IPS DF 19.7 (cell line): ENCODE measurements at places on chromosomes 3 and 15.

GRCh38 chr15:52050416-52050815 lies 31.4 kb downstream of the MAPK6 start:
- DNase-seq: no peak

GRCh38 chr3:179321668-179322285 lies 1.1 kb upstream of the ZNF639 start:
- no peak for DNase-seq

GRCh38 chr3:159974-160373 lies 36.6 kb upstream of the CHL1 start:
- no peak for DNase-seq

GRCh38 chr3:172560026-172560425 lies 36.8 kb upstream of the TNFSF10 start:
- DNase-seq: no peak

GRCh38 chr15:81101894-81102815 lies 31.9 kb upstream of the CFAP161 start:
- no peak for DNase-seq

DNA sequence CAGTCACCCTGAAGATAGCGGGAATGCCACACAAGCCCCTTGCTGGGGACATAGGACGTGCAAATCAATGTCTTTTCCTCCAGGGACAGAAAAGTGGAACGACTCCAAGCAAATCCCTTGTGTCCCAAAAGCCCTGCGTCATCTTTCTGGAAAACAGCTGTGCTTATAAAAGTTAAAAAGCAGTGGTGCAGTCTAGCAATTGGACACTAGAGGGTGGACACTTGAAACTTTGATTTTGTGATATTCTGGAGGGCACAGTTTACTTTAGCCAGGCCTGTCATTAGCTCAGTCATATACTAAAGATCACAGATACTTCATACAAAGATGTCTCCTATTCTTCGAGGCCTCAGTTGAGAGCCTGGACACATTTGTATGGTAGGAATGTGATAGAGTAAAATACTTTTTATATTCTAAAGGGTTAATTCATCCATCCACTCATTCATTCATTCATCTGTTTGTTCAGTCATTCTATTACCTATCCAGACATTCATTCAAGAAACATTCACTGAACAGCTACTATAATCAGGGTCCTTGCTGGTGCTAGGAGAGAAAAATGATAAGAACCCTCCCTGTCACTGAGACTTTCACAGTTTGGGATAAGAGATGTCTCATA lies 63.8 kb upstream of the ANKRD34C start:
- DNase-seq: no peak

DNA sequence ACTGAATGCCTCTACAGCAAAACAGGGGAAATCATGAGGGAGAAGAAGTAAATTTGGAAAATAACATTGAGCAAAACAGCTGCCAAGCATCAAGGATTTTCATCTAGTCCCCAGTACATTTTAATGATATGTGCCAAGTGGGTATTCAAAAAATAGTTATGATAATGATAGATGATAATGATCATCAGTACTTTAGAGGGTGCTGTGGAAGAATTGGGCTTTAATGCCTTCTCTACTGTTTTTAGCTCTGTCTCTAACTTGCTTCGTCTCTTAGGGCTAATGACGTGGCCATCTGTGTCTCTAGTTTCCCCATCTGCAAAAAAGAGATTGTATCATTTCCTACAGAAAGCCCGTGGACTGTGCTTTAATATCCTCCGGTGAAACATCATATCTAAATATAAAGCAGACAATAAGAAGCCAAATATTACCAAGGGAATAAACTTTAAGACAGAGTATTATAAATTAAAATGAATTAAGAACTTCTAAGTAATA lies 10.2 kb upstream of the FSIP1 start:
- DNase-seq: no peak

- DNase-seq: no peak
Measured at GRCh38 chr3:24316887-24317383, 177.7 kb downstream of the THRB start.

DNA sequence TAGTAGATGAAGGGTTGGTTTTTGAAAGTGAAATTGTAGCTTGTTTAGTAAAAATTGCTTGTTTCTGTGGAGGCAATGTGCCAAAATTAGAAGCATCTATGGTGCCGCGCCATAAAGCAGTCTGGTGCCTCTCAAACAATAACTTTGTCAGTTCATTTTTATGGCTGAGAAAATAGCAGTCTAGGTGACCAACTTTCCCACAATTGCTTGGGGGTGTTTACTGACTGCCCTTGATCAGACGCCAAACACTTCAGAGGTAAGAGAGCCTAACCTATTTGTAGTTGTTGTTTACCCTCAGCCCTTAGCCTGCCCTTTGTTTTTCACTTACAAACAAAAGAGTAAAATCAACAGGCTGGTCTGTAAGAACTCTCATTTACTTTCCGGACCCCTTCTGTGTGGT lies 174.5 kb downstream of the FNDC3B start:
- no peak for DNase-seq

DNA sequence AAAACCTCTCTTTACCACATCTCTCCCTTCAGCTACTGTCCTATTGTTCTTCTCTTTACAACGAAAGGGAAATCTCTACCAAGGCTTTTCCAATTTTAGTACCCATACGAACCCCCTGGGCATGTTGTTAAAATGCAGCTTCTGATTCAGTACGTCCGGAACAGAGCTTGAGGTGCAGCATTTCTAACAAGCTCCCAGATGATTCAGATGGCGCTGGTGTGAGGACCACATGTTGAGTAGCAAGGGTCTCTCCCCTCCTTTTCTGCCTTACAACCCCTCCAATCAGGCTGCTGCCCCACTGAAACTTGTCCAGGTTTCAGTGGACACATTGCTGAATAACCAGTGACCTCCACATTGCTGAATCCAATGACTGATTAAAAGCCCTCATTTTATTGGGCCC lies 177.1 kb upstream of the FEZF2 start:
- no peak for DNase-seq

GRCh38 chr3:16369276-16369675 lies 104.3 kb downstream of the OXNAD1 start:
- DNase-seq: no peak

GRCh38 chr15:85463276-85463892 lies 83.0 kb downstream of the AKAP13 start:
- no peak for DNase-seq

DNA sequence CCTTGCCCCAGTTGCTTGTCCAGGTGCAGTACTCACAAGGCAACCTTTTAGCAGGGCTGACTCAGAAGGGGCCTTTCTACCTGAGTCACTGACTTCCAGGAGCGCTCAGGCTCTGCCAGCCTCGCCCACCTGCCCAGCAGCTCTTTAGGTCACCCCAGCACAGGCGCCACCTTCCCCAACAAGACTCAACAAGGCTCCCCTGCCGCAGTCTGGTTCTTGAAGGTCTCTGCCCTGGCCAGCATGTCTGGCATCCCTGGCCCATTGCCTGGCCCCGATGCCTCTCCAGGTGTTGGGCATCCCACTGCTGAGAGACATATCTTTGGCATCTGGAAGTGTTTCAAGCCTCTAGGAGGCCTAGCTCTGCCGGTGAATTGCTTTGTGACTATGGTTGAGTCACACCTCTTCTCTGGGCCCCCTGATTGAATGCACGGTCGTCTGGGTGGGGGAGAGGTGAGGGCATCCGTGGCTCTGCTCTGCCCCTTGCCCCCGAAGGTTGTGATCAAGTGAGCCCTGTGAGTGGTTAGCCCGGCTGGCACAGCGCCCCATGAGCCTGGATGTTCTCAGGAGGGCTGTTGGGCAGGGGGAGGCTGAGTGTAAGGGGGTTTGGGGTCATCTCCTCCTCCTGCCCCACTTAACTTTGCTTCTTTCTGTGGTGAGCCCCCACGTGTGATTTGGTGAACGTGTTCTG lies 21.6 kb downstream of the SNX33 start:
- DNase-seq: no peak

GRCh38 chr3:141333836-141334626 lies 34.3 kb upstream of the ZBTB38 start:
- no peak for DNase-seq

GRCh38 chr15:27396521-27396920 lies 425.5 kb downstream of the GABRG3 start:
- DNase-seq: no peak
